ENCODE measurements at places on chromosomes 3 and 15.

DNA sequence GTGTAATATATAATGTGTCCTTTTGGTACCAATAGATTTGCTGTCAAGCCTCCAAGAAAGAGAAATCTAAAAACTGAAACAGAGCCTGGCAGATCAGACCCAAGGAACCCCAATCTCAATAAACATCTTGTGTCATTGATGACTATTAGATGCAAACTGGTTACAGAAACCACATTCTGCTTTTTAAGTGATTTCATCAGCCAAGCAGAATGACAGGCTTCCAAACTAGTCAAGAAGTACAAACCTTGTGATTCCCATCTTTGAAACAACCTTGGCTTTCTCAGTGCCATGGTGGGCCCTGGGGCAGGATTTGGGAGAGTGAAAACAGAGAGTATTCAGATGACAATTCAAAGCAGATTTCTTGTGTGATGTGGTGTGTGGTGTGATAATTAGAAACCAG, 45.6 kb upstream of the STRIT1 start:
- no peak for DNase-seq

DNA sequence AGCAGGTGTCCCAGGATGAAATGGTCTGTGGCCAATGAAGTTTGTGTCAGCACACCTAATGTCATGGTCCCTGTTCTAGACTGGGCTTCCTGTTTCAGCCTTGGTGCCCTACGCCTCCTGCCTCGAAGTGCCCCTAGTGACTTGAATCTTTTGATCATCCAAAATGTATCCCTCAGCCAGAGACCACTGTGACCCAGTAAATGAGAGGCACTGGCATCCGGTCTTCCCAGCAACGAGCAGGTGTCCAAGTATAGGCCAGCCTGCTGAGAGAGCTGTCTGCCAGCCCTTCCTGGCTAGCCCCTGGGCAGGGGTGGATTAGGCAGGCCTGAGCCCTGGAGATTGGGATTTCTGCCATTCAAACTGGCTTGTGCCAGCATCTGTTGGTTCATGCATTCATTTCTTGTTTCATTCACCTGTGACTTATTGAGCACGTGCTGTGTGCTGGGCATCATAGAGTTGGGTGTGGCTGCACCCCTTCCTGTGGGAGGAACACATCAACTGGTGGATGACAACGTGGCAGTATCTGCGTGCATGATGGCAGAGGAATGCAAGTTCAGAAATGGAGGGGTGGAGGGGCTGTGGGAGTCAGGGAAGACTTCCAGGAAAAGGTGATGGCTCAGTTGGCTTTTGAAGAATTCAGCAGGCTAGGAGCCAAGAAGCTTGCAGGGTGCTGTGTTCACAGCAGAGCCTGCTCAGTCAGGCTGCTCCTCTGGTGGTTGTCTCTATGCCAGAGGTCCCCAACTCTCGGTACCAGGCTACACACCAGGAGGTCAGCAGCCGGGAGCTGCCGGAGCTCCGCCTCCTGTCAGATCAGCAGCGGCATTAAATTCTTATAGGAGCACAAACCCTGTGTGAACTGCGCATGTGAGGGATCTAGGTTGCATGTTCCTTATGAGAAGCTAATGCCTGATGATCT, 21.6 kb downstream of the ESYT3 start:
- no peak for DNase-seq

DNA sequence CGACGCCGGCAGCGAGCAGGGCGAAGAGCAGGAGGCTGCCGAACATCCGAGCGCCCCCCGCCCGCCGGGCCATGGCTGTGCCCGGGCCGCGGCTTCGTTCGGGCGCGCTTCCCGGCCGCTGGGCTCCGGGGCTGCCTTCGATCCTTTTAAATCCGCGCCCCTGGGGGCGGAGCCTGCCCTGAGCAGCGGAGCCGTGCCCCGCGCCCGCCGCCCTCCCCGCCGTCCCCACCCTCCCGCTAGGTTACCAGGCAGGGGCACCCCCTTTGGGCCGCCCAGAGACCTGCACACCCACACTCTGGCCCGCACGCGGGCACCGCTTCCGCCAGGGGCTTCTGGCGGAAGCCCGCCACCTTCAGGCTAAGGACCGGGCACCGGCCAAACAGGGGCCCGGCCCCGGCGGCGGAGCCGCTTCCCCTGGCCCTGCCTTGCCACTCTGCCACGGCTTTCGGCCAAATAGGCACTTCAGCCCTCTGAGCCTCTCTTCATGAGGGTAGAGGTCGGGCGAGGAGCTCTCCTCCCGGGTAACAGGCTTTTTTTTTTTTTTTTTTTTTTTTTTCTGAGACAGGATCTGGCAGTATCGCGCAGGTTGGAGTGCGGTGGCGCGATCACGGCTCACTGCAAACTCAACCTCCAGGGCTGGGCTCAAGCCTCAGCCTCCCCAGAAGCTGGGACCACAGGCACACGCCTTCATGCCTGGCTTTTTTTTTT, at the start of gene NMB:
NMB (minus strand) TSS at position 120 of the 708 bp plus-strand sequence; CDS start at position 73, 47 bp downstream.
- DNase-seq = peak; percentile 81

DNA sequence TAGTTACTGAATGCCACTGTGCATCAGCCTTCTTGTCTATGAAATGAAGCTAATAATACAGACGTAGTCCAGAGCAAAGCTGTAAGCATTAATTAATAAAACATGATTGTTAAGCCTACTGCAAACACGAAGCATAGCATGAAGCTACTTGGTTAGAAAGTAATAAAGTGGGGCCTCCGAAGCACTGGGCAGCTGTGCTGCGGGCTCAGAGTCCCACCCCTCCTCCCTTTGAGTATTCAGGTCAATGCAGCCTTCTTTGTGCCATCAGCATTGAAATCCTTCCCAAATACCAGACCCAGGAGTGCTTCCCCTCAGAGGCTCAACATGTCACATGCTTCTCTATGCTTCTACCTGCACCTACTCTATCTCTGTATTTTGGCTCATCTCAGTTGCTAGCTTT, 1112.6 kb downstream of the IGSF11 start:
- no peak for DNase-seq

- no peak for DNase-seq
These were observed 58.1 kb downstream of the TGFBR2 start for GRCh38 chr3:30664459-30664858.

- DNase-seq = no peak
These were observed 135.3 kb downstream of the FEZF2 start for GRCh38 chr3:62238003-62238402.

- no peak for DNase-seq
These were observed 72.2 kb upstream of the EPHB3 start for GRCh38 chr3:184489268-184489841.

GRCh38 chr3:103057487-103057886, 622.7 kb downstream of the ZPLD1 start:
- DNase-seq = no peak

- no peak for DNase-seq
These were observed 157.0 kb downstream of the RYR3 start for GRCh38 chr15:33467816-33468163.

GRCh38 chr15:39685999-39686613, 96.5 kb downstream of the FSIP1 start:
- DNase-seq = no peak

DNA sequence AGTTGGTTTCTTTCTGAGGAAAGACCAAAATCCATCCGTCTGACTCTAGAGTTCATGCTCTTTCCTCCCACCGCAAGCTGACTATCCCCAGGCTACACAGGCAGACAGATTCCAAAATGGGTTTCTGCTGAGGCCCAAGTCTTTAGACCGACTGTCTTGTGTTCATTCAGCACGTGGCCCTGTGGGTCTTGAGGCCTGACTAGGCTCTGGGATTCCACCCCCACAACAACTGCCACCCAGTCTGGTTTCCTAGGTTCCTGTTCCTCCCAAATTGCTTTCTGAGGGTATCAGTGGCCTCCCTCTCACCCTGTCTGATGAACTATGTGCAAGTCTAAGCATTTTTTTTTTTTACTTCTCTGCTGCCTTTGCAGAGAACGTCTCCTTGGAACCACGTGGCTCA, 67.7 kb downstream of the CYP19A1 start:
- DNase-seq = no peak

GRCh38 chr3:115111632-115112031, 35.5 kb downstream of the ZBTB20 start:
- DNase-seq = no peak

DNA sequence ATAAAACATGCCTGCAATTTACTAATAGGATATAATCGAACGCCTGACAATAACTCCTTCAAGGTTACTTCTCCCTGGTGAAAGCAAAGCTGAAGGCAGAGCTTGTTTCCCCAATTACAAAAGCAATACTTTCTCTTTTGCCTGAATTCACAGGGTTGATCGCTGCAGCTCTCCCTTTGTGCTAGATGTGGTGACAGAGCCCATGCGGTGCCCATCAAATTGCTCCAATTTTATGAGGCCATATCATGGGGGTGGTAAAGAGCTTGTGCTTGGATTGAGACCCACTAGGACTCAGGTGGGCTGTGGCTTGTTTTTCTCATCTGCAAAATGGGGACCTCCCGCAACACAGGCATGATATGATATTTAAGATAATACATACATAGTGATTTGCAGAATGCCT, 143.4 kb downstream of the GREM1 start:
- DNase-seq = no peak

DNA sequence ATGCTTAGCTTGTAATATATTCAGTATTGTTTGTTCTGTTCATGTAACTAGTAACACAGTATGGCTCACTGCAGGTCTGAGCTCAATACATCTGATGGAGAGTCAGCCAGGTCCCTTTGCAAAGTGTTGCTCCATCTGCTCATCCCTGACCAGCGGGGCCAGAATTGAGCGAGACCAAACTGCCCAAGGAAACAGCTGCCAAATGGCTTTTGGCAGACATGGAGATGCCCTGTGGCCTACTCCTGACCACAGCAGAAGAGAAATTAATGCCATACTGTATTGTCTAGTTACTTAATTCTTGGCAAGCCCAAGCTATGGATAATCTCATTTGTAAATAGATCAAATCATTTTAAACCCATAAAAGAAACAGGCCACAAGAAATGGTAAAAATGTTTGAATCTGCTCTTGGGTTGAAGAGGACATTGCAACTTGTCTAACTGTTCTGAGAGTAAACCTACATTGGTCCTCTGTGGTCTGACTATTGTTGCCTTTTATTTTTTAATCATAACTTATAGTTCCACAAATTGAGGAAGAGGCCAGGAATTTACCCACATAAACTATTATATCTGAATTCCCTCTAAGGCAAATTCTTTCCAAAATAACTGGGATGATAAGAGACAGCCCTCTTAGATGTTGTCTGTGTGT, 209.5 kb downstream of the EBLN2 start:
- no peak for DNase-seq

GRCh38 chr3:9826815-9827573, 16.8 kb downstream of the RPUSD3 start:
- DNase-seq = no peak

DNA sequence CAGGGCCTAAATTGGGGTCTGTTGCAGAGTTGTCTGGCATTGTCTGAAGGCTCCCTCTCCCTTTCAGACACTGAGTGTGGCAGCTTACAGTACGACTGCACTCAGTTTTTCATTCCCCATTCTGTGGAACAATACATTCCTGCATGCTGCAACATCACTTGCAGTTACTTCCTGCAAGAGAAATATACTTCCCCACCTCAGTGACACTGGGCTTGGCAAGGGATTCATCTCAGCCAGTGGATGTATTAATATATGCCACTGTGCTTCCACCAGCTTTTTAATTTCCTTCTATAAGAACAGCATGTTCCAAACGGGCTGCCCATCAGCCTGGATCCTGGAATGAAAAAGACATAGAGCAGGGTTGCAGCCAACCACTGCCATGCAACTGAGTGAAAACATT, 23.1 kb downstream of the B3GALNT1 start:
- DNase-seq = peak; percentile 69

- no peak for DNase-seq
These were observed 1.6 kb downstream of the NMD3 start for GRCh38 chr3:161222662-161223061.

GRCh38 chr3:107024551-107025026, 352.6 kb upstream of the CCDC54 start:
- no peak for DNase-seq

- DNase-seq = no peak
These were observed 61.6 kb upstream of the SUCLG2 start for GRCh38 chr3:67715971-67716370.

- peak; percentile 79 for DNase-seq
These were observed 290.4 kb upstream of the C2CD4B start for GRCh38 chr15:62455441-62455921.

- DNase-seq = peak; percentile 68
These were observed 599.0 kb downstream of the MAGI1 start for GRCh38 chr3:65439641-65440284.
